ENCODE measurements at places on chromosomes 11 and 22.

GRCh38 chr22:30204742-30205111 is 41.8 kb downstream of the LIF start:
- DNase-seq = no peak

DNA sequence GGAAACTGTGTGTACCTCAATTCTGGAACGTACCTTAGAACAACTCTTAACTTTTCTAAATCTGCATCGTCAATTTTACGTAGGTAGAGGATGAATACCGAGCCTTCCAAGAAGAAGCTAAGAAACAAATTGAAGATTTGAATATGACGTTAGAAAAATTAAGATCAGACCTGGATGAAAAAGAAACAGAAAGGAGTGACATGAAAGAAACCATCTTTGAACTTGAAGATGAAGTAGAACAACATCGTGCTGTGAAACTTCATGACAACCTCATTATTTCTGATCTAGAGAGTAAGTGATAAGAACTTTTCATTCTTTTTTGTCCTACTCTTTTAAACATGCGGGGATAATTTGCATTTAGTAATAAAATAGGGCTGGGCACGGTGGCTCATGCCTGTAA is 53.5 kb downstream of the SPECC1L start:
- no peak for DNase-seq

DNA sequence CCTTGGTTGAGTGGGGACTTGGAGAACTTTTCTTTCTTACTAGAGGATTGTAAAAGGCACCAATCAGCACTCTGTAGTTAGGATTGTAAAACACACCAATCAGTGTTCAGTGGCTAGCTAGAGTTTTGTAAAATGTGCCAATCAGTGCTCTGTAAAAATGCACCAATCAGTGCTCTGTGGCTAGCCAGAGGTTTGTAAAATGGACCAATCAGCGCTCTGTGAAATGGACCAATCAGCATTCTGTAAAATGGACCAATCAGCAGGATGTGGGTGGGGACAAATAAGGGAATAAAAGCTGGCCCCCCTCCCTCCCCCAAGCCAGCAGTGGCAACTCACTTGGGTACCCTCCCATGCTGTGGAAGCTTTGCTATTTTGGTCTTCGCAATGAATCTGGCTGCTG is 5.5 kb upstream of the DRG1 start:
- DNase-seq = no peak

DNA sequence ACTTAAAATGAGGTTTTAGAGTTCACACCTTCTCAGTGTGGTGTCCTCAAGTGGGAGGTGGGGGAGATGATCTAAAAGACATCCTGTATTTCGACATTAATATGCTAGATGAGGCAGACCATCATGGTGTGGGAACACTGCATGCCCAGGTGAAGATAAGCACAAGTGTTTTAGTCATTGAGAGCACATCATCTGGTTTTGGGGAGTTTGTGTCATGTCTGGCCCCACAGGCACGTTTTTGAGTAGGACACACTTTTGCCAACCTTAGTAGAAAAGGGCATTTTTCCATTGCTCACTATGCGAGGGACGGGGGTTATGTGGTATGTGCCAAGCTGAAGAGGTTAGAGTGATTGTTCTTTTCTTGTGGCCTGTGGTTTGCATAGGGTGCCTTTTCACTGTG is 189.3 kb downstream of the DBX1 start:
- DNase-seq = peak; percentile 10

DNA sequence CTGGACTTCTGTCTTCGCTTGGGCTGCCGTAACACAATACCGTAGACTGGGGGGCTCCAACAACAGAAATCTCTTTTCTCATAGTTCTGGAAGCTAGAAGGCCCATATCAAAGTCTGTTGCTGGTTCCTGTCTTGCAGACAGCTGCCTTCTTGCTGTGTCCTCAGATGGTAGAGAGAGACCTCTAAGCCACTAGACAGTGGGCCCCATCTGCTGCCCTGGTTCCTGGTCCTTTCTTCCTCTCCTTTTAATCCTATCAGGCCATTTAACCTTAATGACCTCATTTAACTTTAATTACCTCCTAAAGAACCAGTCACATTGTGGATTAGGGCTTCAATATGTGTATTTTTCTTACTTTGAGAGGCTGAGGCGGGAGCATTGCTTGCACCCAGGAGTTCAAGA is 9.4 kb downstream of the CEP164 start:
- DNase-seq = no peak

DNA sequence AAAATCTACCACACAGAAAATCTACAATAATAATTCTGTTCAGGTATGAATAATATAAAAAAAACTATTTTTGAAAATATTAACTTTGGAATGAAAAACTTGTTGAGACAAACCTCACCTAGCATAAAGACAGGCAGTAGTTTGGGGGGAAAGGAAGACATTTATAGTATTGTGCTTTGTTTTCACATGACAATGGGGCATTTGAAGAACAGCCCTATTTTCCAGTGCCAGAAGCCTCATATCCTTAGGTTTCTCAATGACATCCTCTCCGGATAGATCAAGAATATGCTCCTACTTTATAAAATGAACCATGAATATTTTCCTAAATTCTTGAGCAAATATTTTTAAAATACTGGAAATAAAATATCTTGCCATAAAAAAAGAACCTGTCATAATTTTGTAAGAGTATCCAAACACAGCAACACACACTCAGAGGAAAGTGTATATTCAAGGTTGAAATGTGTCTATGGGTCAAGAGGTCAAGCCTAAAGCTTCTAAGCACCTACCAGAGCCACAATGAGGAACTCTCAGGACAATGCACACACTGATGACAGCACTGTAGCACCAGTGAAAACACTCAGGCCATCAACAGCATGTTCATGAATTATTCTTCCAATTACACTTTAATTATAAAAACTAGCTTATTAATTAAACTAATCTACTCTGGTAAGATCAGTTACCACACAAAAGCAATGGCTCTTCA is 68.7 kb downstream of the MRTFA start:
- no peak for DNase-seq

DNA sequence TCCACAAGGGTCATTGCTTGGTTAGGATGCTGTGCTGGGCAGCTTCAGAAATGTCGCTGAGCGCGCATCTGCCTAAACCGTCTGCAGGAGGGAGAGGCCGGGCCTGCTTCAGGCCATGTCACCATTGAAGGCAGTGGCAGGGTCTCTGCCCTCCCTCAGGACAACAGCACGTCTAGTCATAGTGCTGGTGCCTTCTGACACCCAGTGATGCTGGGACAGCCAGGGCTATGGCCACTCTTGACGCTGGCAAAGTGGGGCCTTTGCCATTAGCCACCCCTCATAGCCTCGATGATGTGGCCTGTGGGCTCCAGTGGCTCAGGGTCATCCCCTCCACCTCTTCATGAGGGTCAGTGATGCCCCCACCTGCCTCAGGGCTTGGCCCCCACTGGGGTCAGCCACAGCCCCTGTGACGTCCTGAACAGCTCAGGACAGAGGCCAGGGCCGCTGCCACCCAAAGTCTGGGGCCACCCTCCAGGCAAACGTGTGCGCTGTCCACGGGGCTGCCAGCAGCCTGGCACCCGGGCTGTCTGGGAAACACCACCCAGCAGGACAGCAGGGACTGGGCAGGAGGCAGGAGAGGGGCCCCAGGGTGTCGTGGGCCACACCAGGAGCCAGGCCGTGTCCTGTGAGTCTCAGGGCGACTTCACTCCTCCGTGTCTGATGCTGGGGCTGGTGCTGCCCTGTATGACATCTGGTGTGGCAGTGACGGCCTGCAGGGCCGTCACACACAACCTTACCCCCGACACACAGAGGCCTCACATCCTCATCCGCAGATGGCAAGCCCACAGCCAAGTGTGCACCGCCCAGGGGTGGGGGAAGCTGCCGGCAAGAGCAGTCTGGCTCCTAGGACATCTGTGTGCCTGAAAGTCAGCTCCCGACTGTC is 42.5 kb downstream of the CERK start:
- DNase-seq = no peak

GRCh38 chr22:23177197-23177596 is 3.1 kb upstream of the BCR start:
- no peak for DNase-seq

- DNase-seq = no peak
These were observed 61.1 kb downstream of the FDX1 start for GRCh38 chr11:110490886-110491285.

GRCh38 chr11:43983221-43983810 is 40.9 kb downstream of the C11orf96 start:
- no peak for DNase-seq

DNA sequence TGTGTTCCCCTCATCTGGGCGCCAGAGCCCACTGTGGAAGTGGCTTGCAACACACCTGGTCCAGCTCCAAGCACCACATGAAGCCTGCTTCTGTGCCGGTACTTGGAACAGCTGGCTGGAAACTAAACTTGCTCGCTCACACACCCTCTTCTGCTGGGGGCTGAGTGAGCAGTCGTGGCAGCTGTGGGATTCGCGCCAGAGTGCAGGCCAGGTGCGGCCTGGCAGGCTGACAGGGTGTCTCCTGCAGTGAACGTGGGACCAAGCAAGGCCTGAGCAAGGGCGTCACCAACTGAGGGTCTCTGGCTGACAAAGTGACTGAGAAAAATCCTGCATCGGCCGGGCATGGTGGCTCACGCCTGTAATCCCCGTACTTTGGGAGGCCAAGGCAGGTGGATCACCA is 15.2 kb downstream of the SMC1B start:
- no peak for DNase-seq

- no peak for DNase-seq
These were observed 17.5 kb upstream of the SHANK2 start for GRCh38 chr11:71269603-71270511.

DNA sequence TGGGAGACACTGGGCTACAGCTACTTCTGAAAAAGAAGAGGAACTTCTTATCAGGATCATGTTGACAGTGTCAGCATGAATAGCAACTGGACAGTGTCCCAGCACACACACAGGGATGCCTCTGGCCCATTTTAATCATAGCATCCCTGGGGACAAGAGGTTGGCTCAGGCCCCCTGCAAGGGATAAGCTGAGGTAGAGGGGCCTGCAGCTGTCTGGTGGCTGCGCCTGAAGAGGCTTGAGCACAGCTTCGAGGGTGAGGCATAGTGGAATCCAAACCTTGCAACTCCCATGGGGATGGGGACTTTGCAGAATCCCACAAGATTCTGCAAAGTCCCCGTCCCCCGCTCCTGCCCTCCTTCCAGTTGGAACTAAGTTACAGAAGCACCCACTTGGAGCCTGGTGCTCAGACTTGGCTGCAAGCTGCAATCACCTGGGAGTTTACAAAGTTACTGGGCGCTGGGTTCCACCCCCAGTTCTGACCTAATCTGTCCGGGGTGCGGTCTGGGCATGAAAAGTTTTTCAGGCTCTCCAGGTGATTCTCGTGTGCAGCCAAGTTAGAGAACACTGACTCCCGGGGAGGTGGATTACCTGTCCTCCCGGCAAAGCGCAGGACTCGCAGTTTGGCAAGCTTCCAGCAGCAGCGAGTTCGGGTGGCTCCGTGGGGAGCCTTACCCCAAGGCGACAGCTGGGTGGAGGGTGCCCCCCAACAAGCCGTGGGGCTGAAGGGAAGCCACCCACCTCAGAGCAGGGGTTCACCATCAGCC is 16.0 kb upstream of the LINC01488 start:
- DNase-seq = no peak

DNA sequence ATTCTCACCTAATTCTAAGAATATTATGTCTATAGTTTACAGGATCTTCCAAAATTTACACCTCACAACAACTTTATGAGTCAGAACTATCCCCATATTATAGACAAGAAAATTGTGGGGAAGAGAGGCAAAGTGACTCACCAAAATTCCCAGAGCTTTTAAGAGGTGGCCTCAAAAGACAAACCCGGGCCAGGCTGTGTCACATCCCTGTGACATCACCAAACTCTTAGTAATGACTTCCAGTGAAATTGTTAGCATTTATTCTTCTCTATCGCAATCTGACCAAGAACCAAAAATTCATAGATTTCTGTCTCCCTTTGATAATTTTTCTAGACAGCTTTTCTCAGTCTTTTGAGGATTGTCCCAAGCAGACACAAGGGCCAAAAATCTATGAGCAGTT is 134.3 kb downstream of the SNX19 start:
- no peak for DNase-seq

- DNase-seq = no peak
These were observed at the start of gene TENM4 for GRCh38 chr11:79440571-79441460. Gene TENM4 (minus strand): TSS chr11:79441030. CDS start chr11:79069944, 371,086 bp downstream.

- no peak for DNase-seq
These were observed 138.2 kb downstream of the ETS1 start for GRCh38 chr11:128448981-128449713.

DNA sequence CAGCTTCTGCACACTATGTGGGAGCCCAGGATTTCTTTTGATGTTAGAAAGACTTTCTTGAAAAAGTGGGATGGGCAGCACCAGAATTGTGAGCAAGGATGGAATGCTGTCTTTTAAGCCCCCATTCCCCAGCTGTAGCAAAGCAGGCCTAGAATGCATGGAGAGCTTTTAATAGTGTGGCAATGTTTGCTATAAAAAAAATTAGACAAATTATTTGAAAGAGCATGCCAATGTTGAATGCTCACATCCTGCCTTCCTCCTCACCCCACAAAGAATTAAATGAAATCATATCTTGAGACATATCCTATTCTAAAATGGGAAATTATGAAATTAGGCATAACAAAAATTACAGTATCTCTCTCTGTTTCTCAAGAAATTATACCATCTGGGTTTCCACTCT is 154.7 kb downstream of the C11orf91 start:
- no peak for DNase-seq

- DNase-seq = peak; percentile 48
These were observed 52.0 kb upstream of the THY1 start for GRCh38 chr11:119474682-119475596.

- DNase-seq = no peak
These were observed 20.0 kb upstream of the LMO1 start for GRCh38 chr11:8283465-8284230.

DNA sequence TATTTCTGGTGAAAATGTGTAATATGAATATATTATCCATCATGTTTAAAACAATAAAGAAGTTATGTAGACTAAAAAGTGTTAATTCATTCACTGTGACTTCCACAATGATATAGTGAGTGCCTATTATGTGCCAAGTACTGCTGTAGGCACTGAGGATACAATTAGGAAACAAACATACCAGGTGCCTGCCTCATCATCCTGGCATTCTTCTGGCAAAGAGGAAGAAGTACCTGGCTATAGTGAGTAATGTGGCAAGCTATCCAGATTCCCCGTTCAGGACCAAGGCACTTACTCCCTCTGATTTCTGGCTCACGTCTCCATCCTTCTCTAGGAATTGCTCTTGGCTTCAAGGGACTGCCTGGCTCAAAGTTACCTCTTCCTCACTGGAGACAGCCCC is 77.5 kb upstream of the CLMP start:
- no peak for DNase-seq

DNA sequence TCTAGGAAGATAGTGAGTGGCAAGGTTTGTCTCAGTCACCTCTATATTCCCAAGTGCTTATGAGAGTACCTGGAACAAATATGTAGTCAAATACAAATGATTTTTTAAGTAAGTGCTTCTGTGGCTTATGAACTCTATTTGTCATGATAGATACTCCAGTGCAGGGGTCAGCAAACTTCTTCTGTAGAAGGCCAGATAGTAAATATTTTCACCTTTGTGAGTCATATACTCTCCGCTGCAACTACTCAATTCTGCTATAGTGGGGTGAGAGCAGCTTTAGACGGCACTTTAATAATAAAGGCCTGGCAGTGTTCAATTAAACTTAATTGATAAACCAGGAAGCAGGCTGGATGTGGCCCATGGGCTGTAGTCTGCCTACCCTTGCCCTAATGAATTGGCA is 12.4 kb upstream of the CCDC34 start:
- DNase-seq = no peak

GRCh38 chr11:93196816-93197379 is 893 bp downstream of the SLC36A4 start:
- DNase-seq = no peak

- DNase-seq = no peak
These were observed 59.4 kb upstream of the NNMT start for GRCh38 chr11:114236829-114237228.

- no peak for DNase-seq
These were observed 29.6 kb downstream of the TOM1 start for GRCh38 chr22:35329114-35329847.

Data from activated T-cell treated with anti-CD3 and anti-CD28 coated beads for 48 hours (primary cell).